CD4-positive, alpha-beta memory T cell (primary cell): ENCODE measurements at places on chromosomes 7 and 10. TPM values are rescaled to one million over a fixed set of nuclear protein-coding genes. Genes with fewer than 3 reads are reported as not detected.

The ANAPC16 gene
- 114 TPM for total RNA-seq

The MYPN gene
- total RNA-seq = not detected

The TRPV6 gene
- total RNA-seq = not detected

The LDB3 gene
- not detected for total RNA-seq

- no peak overlapping the region for H3K4me3 ChIP-seq
- no peaks in the 10 kb centered on the region for H3K27me3 ChIP-seq
- no peak overlapping the region for H3K27ac ChIP-seq
- no peaks in the 10 kb centered on the region for H3K4me1 ChIP-seq
- DNase-seq = no peak
Measured at GRCh38 chr7:111388912-111389311, 173.4 kb downstream of the IMMP2L start.

DNA sequence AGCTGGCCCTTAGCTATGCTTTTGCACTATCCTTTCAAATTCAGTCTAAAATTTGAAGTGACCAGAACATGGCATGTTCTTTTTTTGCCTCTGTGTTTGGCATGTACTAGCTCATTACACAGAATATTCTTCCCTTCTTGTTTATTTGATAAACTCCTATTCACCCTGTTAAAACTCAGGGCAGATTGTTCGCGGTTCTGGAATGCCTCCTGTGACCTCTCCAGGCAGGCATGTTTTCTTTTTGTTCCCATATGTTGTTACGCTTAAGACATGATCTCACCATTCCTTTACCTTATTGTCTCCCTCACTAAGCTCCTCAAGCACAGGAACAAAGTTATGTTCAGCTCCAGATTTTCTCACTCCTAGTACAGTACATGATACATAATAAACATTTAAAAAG is 181.7 kb downstream of the CCSER2 start:
- H3K4me3 ChIP-seq = no peak overlapping the region
- H3K27me3 ChIP-seq = no peaks in the 10 kb centered on the region
- H3K27ac ChIP-seq = no peak overlapping the region
- no peaks in the 10 kb centered on the region for H3K4me1 ChIP-seq

DNA sequence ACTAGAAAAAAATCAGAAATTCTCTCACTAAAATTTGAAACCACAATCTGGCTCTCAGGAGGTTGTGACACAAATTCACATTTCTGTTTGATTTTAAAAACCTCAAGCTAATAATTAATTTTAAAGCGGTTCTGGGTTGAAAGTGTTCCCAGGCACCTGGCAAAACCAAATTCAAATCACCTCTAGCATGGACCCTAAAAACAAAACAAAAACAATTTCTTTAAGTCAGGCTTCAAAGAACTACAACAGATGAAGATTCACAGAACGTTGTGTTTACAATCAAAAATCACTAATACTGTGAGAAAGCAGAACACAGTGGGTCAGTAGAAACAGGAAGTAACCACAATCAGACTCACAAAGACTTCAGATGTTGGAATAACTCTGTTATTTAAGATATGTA is 7.2 kb upstream of the RELN start:
- no peaks in the 10 kb centered on the region for H3K36me3 ChIP-seq
- no peak overlapping the region for H3K4me3 ChIP-seq
- H3K4me1 ChIP-seq = no peaks in the 10 kb centered on the region
- H3K27ac ChIP-seq = no peak overlapping the region

DNA sequence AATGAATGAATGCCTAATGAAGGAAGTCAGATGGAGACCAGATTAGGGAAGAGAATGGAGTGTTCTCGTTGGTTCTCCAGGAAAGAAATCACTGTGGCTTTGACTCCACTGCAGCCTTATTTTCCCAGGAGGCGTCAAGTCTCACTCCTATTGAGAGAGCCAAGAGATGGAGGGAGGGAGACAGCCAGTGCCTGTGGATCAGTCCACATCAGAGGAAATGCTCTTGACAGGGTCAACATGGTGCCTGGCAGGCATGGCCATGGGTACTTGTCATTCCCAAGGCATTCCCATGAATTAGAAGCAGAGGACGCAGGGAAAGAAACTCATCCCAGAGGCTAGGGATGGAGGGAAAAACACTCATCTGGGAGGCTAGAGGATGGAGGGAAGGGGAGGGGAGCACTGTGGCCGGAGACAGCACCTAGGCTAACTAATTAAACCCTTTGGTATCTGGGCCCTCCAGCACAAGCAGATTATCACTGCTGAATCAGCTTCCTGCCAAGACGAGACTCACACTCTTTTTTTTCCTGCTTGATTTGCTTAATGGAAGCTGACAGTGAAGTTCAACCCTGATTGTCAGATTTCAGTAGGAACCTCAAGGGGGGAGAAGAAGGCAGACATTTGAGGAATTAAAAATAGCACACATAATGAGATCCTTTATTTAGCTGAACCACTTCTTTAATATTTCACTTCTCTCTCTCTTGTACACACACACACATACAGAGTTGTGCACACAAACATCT is 1233.2 kb upstream of the AUTS2 start:
- H3K27me3 ChIP-seq = no peaks in the 10 kb centered on the region
- no peaks in the 10 kb centered on the region for H3K36me3 ChIP-seq
- DNase-seq = no peak
- H3K4me3 ChIP-seq = no peak overlapping the region
- H3K27ac ChIP-seq = no peak overlapping the region
- no peaks in the 10 kb centered on the region for H3K4me1 ChIP-seq

DNA sequence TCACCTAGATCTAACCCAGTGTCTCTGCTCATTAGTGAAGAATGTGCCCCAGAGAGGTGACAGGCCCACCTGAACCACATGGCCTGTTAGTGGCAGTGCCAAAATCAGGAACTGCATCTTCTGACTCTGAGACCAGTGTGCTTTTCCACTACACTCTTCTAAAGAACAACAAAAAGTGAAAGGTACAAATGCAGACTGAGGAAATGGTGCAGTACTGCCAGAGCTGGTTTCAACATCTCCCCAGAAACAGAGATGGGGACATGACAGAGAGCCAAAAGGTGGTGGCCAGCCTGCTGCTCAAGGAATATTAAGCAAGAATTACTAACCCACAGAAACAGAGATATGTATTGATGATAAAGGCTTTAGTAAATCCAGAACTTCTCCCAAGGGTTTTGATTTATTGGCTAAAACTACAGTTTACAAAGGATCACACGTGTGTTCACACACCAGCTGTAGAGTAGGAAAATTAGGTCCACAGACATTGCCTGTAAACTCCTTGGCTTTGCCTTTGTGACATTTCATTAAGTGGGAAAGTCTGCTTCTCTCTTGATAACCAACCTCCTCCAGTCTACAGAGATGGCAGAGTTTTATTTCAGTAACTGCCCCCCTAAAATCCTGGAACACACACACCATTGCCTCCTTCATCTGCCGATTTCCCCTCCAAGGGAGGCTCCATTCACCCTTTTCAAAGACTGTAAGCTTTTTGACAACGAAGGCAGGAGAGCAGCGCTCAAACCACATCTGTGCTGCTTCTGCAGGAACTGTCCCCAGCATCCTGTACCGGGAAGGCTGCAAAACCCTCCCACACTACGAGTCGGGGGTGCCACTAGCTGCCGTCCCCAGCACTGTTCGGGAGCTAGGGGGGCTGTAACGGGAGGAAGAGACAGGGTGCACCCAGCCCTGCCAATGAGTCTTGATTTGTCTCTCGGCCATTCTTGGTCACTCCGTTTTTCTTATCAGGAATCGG is 29.8 kb downstream of the GSDME start:
- no peaks in the 10 kb centered on the region for H3K27me3 ChIP-seq
- no peak overlapping the region for H3K4me3 ChIP-seq
- DNase-seq = no peak
- no peaks in the 10 kb centered on the region for H3K36me3 ChIP-seq

- peaks cover 4% of the 10 kb centered on the region for H3K4me1 ChIP-seq
- H3K27me3 ChIP-seq = no peaks in the 10 kb centered on the region
- H3K36me3 ChIP-seq = no peaks in the 10 kb centered on the region
- H3K4me3 ChIP-seq = no peak overlapping the region
Measured at GRCh38 chr10:13712837-13713581, 126.2 kb downstream of the PRPF18 start.

DNA sequence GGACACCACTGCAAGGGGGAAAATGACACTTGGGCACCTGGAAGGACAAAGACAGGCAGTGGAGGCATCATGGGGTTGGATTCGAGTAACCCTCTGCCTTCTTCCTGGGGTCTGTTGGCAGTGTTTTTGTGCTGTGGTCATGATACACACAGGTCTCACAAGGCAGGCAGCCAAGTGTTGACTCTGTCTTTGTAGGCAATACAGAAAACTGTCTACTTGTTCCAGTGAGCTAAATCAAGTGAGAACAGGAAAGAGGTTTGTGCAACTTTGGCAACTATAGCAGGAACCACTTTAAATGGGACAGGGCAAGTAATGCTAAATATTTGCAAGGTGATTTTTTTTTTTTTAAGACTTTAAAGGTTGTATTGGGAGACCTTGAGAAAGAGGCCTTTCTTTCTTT is 578.6 kb upstream of the GALNT17 start:
- H3K4me1 ChIP-seq = no peaks in the 10 kb centered on the region
- H3K36me3 ChIP-seq = no peaks in the 10 kb centered on the region

DNA sequence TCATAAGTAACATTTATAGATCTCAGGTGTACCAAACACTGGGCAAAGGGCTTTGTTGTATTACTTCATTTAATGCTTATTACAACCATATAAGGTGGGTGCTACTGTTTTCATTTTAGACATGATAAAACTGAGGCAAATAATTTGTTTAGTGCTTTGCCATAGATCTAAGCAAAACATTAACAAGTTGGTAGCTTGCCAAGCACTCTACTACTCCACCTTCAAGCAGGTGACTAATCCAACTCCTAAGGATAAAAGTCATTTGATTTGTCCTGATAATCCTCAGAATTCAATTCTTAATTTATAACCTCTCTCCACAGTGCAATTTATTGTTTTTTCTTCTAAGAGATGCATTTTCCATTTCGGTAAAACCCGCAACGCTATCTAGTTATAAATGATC is 646.4 kb downstream of the GRM8 start:
- H3K4me1 ChIP-seq = no peaks in the 10 kb centered on the region
- H3K27ac ChIP-seq = no peak overlapping the region
- no peak overlapping the region for H3K4me3 ChIP-seq
- H3K27me3 ChIP-seq = no peaks in the 10 kb centered on the region
- H3K36me3 ChIP-seq = no peaks in the 10 kb centered on the region

DNA sequence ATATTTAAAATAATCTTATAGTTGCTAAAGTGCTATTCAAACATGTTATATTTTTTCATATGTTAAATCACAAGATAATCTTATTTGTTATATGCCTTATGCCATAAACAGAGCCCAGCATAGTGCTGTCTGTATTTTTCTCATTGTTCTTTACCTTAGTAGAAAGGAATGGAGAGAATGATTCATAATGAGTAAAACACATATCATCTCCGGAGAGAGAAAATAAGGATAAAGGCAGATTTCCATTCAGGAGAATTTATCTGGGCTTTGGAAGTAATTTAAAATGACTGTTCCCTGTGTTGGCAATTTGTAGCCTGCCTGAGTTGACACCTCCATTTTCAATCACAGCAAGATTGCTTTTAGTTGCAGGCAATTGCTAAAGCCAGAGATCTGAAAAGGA is 30.2 kb downstream of the CHN2 start:
- no peaks in the 10 kb centered on the region for H3K27me3 ChIP-seq
- H3K36me3 ChIP-seq = no peaks in the 10 kb centered on the region
- DNase-seq = no peak

DNA sequence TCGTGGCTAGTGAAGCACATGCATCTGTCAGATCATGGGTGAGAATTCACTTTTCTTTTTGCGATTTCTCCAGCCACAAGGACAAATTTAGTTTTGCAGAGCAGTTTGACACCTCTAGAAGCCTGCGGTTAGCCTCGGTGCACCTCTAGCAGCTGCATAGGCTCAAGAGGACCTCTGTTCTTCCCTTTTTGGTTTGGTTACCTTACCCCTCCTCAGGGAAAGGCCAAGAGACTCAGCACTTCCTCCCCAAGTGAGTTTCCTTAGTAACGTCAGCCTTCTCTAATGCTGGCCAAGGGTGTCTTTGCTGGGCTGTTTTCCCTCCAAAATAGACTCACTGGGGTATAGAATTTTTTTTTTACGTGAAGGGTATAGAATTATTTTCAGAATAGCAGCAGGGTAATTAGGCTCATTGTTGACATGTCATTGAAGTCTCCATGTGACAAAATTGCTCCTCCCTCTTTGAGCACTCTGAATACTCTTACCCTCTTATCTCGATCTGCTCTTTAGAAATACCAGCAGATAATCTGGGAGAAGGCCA is 97.8 kb downstream of the AUTS2 start:
- no peaks in the 10 kb centered on the region for H3K4me1 ChIP-seq
- H3K4me3 ChIP-seq = no peak overlapping the region
- no peak for DNase-seq
- no peaks in the 10 kb centered on the region for H3K36me3 ChIP-seq
- H3K27ac ChIP-seq = no peak overlapping the region
- H3K27me3 ChIP-seq = no peaks in the 10 kb centered on the region

GRCh38 chr7:16114071-16114470 is 307.3 kb downstream of the CRPPA start:
- no peaks in the 10 kb centered on the region for H3K4me1 ChIP-seq
- H3K27me3 ChIP-seq = no peaks in the 10 kb centered on the region
- no peak for DNase-seq

DNA sequence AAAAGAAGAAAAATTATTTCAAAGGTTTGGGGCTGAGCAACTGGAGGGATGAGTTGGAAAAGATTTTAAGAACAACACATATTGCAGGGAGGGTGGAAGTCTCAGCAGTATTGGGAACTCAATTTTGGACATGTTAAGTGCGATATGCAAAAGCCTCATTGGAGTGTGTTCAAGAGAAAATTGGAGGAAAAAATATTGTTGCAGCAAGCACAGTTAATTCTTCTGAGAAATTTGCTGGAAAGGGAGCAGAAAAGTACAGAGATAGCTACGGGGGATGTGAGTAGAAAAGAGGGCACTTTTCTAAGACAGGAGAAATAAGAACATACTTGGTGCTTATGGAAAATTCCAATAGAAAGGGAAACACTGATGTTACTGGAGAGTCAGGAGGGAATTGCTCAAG is 59.8 kb upstream of the MAGI2 start:
- H3K27ac ChIP-seq = no peak overlapping the region
- no peak for DNase-seq
- no peaks in the 10 kb centered on the region for H3K27me3 ChIP-seq
- H3K4me3 ChIP-seq = no peak overlapping the region

DNA sequence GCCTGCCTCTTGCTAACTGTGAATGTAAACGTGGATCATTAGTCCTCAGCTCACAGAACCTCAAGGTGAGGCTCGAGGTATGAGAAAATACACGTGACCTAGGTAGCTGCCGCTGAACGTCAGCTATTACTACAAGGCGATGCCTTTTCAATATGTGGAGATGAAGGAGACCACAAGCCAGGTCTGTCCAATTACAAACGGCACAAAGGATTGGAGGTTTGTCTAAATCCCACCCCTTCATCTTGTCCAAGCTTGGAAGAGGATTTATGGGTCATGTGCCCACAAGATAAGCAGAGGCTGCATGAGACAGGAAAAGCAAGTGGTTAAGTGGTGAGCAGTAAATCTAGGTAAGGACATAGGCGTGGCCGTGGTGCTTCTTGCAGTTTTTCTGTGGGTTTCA is 3.4 kb downstream of the H2BK1 start:
- peak; percentile 76 for DNase-seq
- H3K27me3 ChIP-seq = no peaks in the 10 kb centered on the region
- no peaks in the 10 kb centered on the region for H3K36me3 ChIP-seq
